Right cardiac atrium (tissue), 5 donors: ENCODE measurements at places on chromosomes 16 and 17.
A peak's percentile ranks its signal among the peaks of the same experiment; 100 is the strongest.

DNA sequence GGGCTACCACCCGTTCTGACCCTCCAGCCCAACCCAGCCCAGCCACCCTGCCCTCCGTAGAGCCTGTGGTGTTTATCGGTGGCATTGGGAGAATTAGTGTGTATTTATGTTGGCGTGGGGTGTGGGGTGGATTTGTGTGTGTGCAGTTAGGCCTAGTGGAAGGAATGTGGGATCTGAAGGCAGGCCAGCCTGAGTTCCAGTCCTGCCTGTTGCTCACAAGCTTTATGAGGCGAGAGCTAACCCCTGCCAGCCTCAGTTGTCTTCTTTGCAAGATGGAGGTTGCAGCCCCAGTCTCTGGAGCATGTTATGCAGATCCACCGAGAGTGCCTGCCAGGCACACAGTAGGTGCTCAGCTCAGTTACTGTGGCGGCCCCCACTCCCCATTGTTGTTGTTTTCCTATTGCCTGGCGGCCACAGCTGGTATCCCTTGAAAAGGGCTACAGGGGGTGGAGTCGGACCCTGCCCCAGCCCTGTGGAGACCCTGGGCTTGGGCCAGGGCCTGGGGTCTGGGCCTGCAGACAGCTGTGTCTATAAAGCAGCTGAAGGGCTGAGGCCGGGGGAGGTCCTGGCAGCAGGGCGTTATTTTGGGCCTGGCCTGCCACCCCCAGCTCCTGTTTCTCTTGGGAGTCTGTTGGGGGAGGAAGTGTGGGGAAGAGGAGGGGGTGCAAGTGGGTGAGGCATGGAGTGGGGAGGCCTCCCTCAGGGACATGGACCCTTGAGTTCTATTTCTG lies 5.1 kb downstream of the ERBB2 start:
- DNase-seq: no peak

GRCh38 chr16:79104567-79104966 lies 496.0 kb downstream of the MAF start:
- no peak for DNase-seq

DNA sequence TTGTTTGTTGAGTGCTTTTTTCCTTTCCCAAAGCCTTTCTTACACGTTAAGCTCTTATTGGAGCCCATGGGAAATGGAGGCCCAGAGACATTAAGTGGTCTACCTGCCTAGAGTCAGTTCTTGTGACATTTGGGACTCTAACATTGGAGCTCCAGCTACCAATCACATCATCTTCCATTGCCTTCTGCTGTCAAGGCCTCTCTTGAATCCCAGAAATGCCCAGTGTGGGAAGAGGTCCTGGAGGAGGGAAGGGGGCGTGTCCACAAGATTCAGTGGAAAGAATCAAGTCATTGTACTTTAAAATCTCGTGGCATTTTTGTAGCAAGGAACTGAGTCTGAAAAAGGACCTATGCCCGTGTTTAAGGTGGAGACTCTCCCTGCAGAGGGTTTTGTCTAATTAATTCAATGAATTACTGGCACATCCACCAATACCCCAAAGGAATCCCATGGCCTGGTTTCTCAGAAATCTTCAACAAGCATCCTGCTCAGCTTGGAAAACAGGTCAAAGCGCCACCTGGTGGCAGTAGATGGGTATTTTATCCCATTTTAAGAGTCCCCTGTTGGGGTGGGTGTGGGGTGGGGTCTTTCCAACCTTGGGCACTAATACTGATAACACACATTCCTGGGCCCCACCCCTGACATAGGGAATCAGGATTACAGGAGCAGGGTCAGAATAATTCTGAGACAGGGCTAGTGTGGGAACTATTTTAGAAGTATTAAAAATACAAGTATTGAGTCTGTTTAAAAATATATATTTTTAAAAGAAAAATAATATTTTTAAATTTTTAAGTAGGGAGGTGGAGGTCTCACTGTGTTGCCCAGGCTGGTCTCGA lies 24.6 kb downstream of the GPT2 start:
- DNase-seq: no peak

DNA sequence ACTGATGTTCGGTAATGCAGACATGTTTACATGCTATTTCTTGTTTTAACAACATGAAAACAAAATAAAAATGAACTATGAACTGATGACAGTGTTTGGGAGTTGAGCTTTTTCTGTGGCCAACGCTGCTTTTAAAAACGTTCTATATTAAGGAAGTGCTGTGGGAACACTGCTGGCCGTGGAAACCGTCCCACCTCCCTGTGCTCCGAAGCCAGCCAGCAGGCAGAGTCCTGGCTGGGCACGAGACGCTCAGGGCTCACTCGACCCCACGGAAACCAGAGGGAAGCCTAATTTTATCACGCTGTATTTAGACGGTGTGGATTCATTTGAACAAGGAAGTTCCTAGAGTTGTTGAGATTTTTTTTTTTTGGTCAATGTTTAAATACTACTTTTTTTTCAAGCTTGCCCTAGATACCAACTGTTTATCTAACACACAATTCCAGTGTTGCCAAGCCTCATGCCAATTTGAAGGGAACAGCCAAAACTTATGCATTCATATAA lies 25.8 kb downstream of the ADCY9 start:
- peak; percentile 87 for DNase-seq

DNA sequence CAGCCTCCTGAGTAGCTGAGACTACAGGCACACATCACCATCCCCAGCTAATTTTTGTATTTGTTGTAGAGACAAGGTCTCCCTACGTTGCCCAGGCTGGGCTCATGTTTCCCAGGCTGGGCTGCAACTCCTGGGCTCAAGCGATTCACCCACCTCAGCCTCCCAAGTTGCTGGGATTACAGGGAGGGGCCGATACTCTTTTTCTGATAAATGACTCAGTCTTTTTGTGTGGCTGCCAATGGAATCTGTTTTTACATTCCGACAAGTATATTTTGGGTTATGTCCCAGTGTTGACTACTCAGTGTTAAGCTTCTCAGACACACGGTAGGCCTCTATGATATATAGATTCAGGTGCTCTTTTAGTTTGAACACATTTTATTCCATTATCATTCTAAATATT lies 58.1 kb downstream of the SLFN11 start:
- DNase-seq: no peak

DNA sequence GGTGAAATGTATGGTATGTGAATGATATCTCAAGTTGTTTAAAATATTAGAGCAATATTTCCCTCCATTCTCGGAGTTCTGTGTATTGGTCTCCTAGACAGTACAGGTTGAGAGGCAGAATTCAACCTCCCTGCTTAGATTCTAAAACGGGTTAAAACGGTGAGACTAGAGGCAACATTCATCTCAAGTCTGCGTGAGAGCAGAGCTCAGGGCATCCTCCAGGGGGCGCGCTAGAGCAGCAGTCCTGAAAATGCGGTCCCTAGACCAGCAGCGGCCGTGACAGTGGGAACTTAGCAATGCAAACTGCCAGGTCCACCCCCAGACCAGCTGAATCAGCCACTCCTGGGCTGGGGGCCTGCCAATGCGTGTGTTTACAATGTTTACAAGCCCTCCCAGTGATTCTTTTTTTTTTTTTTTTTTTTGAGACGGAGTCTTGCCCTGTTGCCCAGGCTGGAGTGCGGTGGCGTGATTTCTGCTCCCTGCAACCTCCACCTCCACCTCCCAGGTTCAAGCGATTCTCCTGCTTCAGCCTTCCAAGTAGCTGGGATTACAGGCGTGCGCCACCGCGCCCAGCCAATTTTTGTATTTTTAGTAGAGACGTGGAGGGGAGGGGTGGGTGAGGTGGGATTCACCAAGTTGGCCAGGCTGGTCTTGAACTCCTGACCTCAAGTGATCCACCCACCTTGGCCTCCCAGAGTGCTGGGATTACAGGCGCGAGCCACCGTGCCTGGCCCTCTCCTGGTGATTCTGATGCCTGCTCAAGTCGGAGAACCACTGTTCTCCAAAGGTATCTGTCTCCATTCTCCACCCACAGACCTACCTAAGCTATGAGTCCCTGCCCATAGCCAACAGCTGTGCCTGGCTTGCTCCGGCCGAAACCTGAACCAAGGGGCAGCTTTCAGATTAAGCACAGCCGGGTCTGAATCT lies 24.2 kb downstream of the KLHL36 start:
- peak; percentile 76 for DNase-seq

DNA sequence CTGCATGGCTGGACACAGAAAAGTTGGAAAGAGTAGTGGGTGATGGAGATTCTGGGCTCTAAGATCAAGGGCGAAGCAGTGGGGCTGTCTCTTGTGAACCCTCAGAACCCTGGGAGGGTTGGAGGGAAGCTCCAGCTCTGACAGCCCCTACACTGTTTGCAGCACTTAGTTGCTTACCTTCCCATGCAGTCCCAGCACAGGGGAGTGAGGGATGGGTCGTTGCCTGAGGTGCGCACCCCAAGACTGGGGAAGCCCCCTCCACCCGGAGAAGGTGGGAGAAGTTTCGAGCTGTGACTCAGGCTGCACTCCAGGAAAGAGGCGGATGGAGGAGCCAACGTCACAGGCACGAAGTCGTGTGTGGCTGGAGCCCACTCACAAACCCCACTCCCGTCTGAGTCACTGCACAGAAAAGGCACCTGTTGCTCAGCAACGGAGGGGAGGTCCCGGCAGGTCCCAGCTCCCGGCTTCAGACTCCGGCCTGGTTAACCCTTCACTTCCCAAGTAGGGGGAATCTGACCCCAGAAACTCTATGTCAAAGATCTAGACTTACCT lies 60.1 kb downstream of the AIPL1 start:
- DNase-seq: no peak

DNA sequence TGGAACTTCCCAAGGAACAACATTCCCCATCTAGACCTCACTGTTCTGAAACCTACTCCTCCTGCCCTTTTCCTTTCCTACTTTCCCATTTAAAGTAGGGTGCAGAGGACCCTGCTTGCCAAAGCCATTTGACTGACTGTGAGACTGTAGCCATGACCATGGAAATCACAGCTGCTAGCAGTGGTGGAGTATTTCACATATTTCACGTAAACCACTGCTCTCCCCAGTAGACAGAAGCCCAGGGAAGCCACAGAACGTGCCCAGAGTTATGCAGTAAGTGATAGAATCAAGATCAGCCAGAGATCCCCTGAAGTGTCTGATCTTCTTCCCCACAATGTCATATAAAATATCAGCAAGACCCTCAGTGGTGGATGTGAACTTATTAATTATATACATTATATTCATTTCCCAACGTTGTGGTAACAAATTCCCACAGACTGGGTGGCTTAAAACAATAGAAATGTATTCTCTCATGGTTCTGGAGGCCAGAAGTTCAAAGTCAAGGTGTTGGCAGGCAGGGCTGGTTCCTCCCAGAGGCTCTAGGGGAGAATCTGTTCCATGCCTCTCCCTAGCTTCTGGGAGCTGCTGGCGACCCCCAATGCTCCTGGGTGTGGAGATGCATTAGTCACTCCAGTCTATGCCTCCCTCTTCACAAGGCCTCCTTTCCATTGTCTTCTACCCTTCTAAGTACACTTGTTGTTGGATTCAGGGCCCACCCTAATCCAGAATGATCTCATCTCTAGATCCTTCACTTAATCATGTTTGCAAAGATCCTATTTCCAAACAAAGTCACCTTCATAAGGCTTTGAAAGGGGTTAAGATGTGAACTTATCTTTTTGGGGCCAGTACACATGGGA lies 20.7 kb upstream of the PRM1 start:
- DNase-seq: no peak

GRCh38 chr17:48139944-48140343 lies 32.4 kb downstream of the SNX11 start:
- no peak for DNase-seq

- no peak for DNase-seq
Observed at GRCh38 chr17:5126719-5127488, 11.1 kb downstream of the USP6 start.

DNA sequence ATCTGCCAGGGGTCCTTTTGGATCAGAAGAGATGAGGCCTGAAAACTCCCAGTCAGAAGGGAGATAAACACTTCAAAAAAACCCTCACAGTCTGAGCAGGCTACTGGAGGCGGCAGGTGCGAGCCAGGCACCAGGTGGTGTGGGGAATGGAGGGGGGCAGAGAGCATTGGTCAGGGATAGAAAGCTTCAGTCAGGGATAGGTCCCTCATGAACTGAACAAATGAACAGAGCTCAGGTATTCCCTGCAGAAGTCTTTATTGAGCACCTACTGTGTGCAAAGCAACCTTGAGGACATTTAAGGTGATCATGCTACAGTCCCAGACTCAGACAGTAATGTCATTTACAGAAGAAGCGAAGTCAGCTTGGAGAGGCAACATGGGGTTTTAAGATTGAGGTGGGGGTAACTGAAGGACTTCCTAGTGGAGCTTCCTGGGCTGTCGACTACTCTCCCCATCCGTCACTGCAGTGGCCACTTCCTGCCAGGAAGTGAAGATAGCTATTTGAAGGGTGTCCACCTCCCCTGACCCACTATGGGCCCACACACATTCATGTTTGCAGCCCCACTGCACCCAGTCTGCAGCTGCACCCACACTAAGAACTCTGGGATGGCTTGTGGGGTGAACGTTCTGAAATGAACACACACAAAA lies 3.2 kb downstream of the KIFC3 start:
- DNase-seq: no peak

DNA sequence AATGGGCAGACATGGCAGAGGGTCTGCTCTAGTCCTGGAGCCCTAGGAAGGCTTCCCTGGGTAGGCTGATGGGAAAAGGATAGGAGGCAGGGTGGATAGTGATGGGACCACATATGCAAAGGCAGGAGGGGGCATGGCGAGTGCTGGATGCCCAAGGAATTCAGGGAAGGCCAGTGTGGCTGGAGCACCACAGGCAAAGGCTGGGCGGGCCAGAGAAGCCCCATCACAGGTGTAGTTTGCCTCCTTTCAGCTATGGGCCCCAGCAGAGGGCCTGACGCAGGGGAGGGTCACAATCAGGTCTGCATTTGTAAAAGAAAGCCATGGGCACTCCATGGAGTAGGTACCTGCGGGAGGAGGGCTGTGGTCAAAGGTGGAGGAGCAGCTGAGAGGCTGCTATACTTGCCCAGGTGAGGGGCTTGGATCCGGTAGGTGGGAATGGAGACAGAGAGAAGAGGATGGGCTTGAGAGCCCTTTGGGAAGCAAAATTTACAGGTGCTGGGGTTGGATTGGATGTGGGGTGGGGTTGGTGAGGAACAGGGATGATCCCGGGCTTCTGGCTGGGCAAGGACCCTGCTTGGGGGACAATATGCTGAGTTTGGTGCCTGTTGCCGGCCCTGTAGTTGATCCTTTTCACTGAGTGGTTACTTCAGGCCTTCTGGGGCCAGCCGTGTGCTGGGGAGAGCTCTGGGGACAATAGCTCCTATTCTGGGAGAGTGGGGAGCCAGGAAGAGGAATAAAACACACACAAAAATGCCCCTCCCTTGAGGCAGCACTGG lies 6.5 kb upstream of the COL1A1 start:
- DNase-seq: no peak

DNA sequence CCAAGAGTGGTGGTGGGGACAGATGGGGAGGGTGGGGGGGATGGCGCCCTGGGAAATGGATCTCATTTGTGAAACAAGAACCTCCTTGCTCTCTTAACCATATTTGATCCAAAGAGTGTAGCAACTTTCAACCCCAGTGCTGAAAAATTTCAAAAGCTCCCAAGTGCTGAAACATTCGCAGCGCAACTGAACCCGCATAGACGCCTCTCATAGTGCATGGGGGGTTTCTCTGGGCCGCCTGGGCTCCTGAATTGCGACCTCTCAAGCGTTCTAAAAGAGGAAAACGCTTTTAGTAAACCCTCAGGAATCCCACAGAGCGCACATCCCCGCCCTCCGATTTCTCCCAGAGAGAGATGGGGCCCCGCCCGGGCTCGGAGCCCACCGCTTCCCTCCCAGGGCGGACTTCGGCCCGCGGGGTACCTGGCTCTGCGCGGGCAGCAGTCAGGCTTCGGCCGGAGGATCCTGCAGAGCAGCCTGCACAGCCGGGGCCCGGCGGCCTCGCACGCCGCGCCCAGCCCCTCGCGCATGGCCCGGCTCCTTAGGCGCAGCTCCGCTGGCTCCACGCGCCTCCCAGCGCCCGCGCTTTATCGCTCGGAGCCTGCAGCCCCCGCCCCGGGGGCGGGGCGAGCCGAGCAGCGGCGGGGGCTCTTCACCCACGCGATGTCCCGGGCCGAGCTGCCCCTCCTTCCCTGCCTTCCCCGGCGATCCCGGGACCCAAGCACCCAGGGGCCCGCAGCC lies 7.0 kb downstream of the NOS2 start:
- DNase-seq: peak; percentile 35
